Daoy (cell line): ENCODE measurements at places on chromosomes 3 and 15. TPM values are rescaled to one million over a fixed set of nuclear protein-coding genes. Genes with fewer than 3 reads are reported as not detected.
A peak's percentile ranks its signal among the peaks of the same experiment; 100 is the strongest.

- DNase-seq = peak; percentile 86
Observed at GRCh38 chr15:70140543-70141375, 43.0 kb upstream of the TLE3 start.

- peak; percentile 66 for DNase-seq
Observed at GRCh38 chr3:99789011-99789721, 28.5 kb upstream of the CMSS1 start.

GRCh38 chr15:90620379-90621067, 90.8 kb downstream of the CRTC3 start:
- DNase-seq = no peak

Gene ADAMTS9
- 3.1 and 3.3 TPM in 2 replicates for total RNA-seq

- DNase-seq = no peak
Observed at GRCh38 chr3:126161309-126161708, 19.1 kb downstream of the ALDH1L1 start.
